ENCODE measurements at places on chromosomes 16 and 17.

DNA sequence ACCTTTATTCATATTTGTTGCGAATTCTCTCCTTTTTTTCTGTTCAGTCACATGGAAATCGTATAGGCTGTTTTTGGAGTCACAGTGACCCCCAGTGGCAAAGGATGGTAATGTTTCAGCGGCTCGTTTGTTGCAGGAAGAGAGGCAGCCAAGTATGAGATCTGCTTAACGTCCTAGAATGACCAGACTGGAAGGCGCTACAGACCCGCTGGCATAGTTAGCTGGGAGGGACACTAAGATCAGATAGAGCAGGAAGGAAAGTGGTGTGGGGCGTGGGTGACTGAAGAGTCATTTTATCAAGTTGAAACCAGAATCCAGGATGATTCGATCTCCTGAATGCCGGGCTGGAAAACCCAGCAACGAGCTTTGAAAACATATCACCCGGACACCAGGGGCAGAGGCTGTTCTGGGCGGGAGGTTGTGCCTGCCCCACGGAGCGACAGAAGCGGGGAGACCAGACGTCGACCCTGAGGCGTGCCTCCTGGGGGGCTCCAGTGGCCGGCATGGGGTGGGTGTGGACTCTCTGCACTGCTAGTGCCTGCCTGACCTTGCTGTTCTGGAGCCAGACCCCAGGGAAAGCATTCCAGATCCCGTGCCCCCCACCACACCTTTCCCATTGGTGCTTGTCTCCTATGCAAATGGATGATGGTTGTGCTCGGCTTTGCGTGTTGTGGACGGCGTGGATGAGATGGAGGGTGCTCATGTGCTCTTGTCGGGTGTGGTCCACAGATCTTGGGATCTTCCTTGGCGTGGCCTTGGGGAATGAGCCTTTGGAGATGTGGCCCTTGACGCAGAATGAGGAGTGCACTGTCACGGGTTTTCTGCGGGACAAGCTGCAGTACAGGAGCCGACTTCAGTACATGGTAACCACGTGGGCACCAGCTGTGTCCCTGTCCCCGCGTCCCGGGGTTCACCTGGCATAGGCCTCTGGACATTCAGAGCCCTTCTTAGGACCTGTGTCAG lies 7.7 kb downstream of the IL34 start:
- DNase-seq = peak; percentile 84

DNA sequence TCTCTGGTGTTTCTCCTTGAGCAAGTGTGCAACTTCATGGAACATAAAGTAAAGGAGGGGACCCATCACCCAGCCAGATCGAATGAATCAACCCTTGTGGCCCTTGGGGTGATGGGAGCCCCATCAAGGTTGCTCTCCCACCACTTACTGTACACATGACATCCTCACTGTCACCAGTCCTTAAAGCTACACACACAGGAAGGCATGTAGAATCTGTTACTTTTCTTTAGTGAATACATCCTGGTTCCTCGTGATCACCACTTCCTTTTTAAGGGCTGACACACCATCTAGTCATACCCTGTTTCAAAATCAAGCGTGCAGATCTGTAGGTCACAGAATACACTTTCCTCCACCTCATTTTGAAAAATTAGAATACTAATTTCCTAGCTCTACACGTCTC lies 22.6 kb upstream of the MPHOSPH6 start:
- peak; percentile 77 for DNase-seq

GRCh38 chr17:39988206-39988810 lies 7.7 kb downstream of the PSMD3 start:
- no peak for DNase-seq

- peak; percentile 57 for DNase-seq
These were observed 114.6 kb upstream of the NOG start for GRCh38 chr17:56478836-56479447.

- no peak for DNase-seq
These were observed 12.8 kb upstream of the RAP1GAP2 start for GRCh38 chr17:2783310-2784030.

GRCh38 chr16:8632675-8633182 lies 11.2 kb downstream of the METTL22 start:
- no peak for DNase-seq

- no peak for DNase-seq
These were observed 6.8 kb upstream of the FLYWCH1 start for GRCh38 chr16:2904922-2905240.

GRCh38 chr17:47905221-47905733 lies 9.2 kb downstream of the SP2 start:
- DNase-seq = peak; percentile 79

DNA sequence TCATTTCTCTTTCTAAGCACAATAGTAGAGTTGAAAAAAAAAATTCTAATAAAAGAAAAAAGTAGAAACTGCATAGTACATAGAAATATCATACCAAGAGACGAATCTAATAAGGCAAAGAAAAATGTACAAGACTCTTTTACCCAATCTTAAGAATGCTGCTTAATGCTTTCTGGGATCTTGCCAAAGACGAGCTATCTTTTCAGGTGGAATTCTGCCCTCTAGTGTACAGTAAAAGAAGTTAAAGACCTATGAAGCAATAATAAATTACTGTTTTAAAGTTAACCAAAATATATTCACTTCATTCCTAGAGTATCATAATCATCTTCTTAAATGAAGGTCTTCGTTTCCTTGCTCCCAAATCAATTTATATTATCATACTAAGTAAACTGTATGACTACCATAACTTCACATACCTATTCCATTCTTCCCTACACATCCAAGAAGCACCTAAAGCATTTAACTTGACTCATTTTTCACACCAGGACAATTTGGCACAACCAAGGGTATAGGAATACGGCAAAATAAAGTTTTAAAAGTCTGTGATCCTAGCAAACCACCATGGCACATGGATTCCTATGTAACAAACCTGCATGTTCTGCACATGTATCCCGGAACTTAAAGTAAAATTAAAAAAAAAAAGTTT lies 47.7 kb downstream of the CFDP1 start:
- DNase-seq = peak; percentile 83

GRCh38 chr17:75806822-75807500 lies 22.4 kb downstream of the UNK start:
- no peak for DNase-seq

GRCh38 chr16:83307594-83307992 lies 500.2 kb upstream of the HSBP1 start:
- DNase-seq = no peak

DNA sequence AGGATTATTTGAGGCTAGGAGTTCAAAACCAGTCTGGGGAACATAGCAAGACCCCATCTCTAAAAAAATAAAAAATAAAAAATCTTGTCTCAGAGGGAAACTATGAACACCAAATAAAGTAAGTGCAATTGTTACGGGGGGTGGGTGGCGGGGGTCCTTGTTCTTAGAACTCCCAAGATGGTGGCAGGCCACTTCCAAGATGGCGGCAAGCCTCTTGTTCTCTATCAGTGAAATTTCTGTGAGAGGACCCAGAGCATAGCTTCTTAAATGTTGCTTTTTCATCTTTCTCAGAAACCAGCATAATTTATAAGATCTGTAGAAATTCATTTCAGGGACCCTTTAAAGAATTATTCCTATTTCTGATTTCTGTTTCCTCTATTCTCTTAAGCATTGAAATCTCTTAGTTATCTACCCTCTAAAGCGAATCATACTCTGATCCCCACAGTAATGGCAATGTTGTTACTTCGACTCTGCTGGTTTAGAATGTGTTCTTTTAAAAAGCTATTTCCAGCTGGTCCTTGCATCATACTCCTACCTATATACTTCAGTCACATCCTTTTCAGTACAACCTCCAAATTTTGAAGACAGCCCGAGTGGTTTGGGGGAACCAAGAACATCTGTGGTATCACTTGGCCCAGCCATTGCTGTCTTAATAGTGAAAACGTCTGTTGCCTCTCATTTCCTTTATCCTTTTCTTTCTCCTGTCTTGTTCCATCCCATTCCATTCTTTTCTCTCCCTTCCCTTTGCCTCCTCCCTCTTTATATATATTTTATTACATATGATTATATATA lies 16.2 kb downstream of the RSPRY1 start:
- DNase-seq = no peak

GRCh38 chr17:1714427-1714979 lies 4.3 kb upstream of the TLCD2 start:
- peak; percentile 96 for DNase-seq

- DNase-seq = peak; percentile 68
These were observed at the start of gene CDH3 for GRCh38 chr16:68644715-68645493. Gene CDH3 (plus strand): TSS chr16:68645310. CDS start chr16:68645380, 70 bp downstream.

GRCh38 chr17:33288954-33289353 lies 4.1 kb downstream of the ASIC2 start:
- no peak for DNase-seq

DNA sequence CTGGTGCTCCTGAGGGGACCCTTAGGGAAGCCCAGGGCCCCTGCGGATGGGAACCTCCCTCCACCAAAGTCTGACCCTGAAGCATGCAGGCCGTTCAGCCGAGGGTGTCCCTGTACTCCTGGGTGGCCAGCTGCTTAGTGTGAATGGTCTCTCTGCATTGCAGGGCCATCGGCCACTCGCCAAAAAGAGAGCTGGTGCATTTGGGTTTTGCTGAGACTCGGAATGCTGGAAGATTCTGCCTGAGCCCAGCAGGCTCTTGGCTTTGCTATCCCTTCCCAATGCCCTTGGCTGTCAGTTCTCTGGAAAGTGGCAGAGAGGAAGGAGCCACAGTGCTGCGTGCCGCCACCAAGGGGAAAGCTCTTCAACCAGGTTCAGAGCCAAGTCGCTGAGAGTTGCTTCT lies 2.8 kb downstream of the MEOX1 start:
- no peak for DNase-seq

GRCh38 chr16:9801651-9802050 lies 380.6 kb downstream of the GRIN2A start:
- DNase-seq = no peak

DNA sequence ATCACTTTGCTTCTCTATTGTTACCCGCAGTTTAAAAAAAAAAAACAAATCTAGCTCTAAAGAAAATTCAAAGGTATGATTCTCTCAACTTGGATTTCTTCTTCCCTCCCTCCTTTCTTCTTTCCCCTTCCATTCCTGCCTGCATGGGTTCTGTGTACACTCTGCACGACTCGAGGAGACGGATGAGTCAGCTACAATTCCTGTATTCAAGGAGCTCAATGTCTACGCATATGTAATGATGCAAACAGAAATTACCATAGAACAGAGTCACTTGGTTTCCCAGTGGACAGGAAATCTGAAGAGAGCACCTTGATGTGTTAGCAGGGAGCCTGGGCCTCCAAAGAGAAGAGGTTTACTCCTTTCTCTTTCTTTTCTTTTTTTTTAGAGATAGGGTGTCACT lies 92.3 kb downstream of the VPS53 start:
- peak; percentile 74 for DNase-seq

GRCh38 chr17:76617838-76618237 lies 25.7 kb downstream of the ST6GALNAC1 start:
- DNase-seq = no peak

DNA sequence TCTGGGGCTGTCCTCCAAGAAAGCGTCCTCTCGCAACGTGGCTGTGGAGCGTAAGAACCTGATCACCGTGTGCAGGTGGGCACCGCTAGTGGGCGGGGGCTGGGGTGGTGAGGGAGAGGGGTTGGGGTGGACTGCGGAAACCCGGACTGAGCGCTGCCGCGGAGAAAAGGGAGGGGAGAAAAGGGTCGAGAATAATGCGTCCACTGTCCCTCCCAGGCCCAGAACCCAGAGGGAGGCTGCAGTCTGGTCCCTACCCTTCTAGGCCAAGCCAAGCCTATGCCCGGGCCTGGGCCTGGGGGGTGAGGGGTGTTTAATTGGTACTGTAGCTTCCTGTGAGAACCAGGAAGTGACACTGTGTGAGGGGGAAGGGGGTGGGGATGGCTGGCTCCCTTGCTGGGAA lies 464 bp downstream of the RUNDC3A start:
- no peak for DNase-seq

DNA sequence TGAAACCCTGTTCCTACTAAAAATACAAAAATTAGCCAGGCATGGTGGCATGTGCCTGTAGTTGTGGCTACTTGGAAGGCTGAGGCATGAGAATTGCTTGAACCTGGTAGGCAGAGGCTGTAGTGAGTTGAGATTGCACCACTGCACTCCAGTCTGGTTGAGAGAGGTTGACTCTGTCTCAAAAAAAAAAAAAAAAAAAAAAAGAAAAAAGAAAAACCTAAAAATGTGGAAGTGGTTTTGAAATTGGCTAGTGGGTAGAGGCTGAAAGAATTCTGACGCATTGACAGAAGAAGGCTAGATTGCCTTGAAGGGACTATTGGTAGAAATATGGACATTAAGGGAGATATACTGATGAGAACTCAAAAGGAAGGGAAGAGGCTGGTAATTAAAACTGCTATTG lies 33.6 kb upstream of the CPPED1 start:
- DNase-seq = no peak

GRCh38 chr17:17725011-17725751 lies 43.9 kb downstream of the RAI1 start:
- DNase-seq = no peak

- DNase-seq = no peak
These were observed 94.8 kb upstream of the AKTIP start for GRCh38 chr16:53597776-53598175.

Measured in M059J (cell line).